ENCODE measurements at places on chromosomes 6 and 20. TPM values are rescaled to one million over a fixed set of nuclear protein-coding genes. Genes with fewer than 3 reads are reported as not detected.
A peak's percentile ranks its signal among the peaks of the same experiment; 100 is the strongest.

DNA sequence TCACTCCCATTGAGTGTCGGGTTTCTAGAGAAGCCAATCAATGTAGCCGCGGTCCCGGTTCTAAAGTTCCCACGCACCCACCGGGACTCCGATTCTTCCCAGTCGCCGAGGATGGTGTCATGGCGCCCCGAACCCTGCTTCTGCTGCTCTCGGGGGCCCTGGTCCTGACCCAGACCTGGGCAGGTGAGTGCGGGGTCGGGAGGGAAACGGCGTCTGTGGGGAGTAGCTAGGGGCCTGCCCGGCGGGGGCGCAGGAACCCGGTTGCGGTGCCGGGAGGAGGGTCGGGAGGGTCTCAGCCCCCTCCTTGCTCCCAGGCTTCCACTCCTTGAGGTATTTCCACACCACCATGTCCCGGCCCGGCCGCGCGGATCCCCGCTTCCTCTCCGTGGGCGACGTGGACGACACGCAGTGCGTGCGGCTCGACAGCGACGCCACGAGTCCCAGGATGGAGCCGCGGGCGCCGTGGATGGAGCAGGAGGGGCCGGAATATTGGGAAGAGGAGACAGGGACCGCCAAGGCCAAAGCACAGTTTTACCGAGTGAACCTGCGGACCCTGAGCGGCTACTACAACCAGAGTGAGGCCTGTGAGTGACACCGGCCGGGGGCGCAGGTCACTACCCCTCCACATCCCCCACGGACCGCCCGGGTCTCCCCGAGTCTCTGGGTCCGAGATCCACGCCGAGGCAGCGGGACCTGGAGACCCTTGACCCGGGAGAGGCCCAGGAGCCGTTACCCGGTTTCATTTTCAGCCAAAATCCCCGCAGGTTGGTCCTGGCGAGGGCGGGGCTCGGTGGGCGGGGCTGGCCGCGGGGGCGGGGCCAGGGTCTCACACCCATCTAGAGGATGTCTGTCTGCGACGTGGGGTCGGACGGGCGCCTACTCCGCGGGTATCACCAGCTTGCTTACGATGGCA, 35.2 kb upstream of the HLA-G start:
- DNase-seq, result peak; percentile 43

Gene COL9A3
- 1.9 TPM for total RNA-seq

Gene GHRH
- not detected for total RNA-seq

GRCh38 chr6:106244521-106244920, 81.0 kb downstream of the ATG5 start:
- DNase-seq, result no peak

GRCh38 chr6:5067305-5067704, 17.8 kb upstream of the PPP1R3G start:
- no peak for DNase-seq

Gene PTK7
- 29.9 TPM for total RNA-seq

DNA sequence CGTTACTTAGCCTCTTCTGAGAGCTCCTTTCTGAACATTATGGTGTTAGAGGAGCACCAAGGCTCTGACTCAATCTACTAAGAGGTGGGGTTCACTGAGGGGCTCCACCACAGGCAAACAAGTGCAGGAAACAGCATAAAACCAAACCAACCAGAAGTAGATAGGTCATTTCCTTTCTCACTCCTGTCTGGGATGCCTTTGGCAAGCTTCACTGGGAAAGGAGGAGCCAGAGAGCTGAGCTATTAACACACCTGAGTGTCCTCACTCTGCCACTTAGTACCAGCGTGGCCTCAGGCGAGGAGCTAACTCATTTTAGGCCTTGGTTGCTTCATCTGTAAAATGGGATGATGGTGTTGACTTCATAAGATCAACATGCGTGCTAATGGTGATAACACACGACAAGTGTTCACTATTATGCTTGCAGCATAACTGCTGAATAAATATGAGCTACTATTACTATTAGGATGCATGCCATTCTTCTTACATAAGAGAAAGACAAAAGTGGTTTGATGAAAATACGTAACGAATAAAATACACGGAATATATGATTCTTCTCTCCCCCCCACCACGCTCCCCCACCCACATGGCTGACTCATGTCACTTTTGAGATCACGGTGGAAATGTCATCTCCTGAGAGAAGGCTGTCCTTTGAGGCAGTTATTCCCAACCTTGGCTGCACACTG, 185.4 kb downstream of the BCAS1 start:
- DNase-seq, result peak; percentile 35

DNA sequence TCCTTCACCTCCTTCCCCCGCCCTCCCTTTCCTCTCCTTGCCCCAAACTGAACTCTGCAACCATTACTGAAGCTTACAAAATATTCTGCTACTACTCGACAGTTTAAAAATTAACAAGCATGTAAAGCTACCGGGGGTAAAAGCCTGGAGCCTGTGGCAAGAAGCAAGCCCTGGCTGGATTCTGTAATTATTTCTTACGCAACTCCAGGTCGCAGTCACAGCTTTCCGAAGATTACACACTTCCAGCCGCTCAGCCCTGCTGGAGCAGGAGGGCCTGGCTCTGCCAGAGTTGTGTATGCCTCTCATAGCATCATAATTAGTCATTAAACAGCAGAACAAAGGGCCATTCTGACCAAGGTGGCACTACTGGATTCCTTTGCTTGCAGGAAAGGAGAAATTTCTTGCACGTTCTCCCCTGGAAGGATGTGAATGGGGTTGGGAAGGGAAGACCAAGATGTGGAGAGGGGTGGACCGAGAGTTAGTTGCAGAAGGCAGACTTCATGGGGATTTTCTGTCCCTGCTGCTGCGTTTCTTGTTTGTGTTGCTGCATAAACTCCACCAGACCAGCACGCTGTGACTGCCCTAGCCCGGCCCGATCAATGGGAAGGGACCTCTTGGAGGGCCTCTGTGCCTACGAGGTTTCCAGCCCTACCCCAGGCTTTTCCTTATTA, 23.6 kb downstream of the FOXQ1 start:
- no peak for DNase-seq

DNA sequence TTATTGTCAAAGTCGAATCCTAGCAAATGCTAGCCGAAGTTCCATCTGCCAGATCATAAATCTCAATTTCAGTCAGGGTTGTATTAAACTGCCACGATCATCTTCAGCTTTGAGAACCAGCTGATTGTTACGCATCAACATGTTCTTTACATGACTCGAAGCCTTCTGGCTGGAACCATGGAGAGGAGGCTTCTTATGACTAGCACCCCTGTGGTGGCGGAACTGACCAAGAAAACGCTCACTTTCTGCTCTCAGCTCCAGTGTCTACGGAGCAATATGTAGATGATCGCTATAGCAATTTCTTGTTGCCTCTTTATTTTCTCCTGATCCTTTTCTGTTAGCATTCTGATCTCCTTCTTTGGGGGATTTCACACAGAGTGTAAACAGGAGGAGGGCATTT, 479.4 kb upstream of the SLC35B3 start:
- no peak for DNase-seq

- DNase-seq, result no peak
These were observed 162.4 kb upstream of the KCNG1 start for GRCh38 chr20:51185277-51185676.

All from dermis blood vessel endothelial cell (primary cell).